ENCODE measurements at places on chromosomes 5 and 9. TPM values are rescaled to one million over a fixed set of nuclear protein-coding genes. Genes with fewer than 3 reads are reported as not detected.

The UBE2QL1 gene
- not detected for total RNA-seq

The TNFAIP8 gene
- total RNA-seq: 44.0 TPM

The SCGB3A1 gene
- not detected for total RNA-seq

The FTMT gene
- not detected for total RNA-seq

The CCDC180 gene
- total RNA-seq: 0.88 TPM

The PAX5 gene
- not detected for total RNA-seq

The GTF2H2 gene
- total RNA-seq: 28.2 TPM

The GADD45G gene
- 2.0 TPM for total RNA-seq

The NXNL2 gene
- 0.22 TPM for total RNA-seq

The C5 gene
- total RNA-seq: 2.4 TPM

The SELENOP gene
- 4.7 TPM for total RNA-seq

The FAXDC2 gene
- 12.7 TPM for total RNA-seq

The PCDH1 gene
- total RNA-seq: 4.2 TPM

The VDAC1 gene
- 364 TPM for total RNA-seq

The IL3 gene
- total RNA-seq: not detected

The KIAA1958 gene
- total RNA-seq: 1.7 TPM

The EGFLAM gene
- 10.1 TPM for total RNA-seq

The RANBP17 gene
- 13.6 TPM for total RNA-seq

The BRINP1 gene
- not detected for total RNA-seq

The GFI1B gene
- total RNA-seq: not detected

The CCNJL gene
- total RNA-seq: 4.9 TPM

The TAS2R1 gene
- not detected for total RNA-seq

The CTXN3 gene
- total RNA-seq: not detected

The COL27A1 gene
- total RNA-seq: 29.2 TPM

The OR13J1 gene
- total RNA-seq: not detected

The IGFBPL1 gene
- total RNA-seq: 0.43 TPM

The PRLR gene
- 0.22 TPM for total RNA-seq

The SLC25A2 gene
- total RNA-seq: 0.44 TPM

The SH3TC2 gene
- 10.6 TPM for total RNA-seq

The ANKDD1B gene
- total RNA-seq: not detected

The LRRC70 gene
- 1.4 TPM for total RNA-seq

The MPDZ gene
- 47.1 TPM for total RNA-seq

The FOXD4 gene
- total RNA-seq: 0.22 TPM

The PKN3 gene
- 3.1 TPM for total RNA-seq

The ORM2 gene
- not detected for total RNA-seq

The PROB1 gene
- 2.6 TPM for total RNA-seq

The IFNA21 gene
- not detected for total RNA-seq

The KCNV2 gene
- not detected for total RNA-seq

The FOXD4L5 gene
- total RNA-seq: not detected

All from placental pericyte (primary cell).